ENCODE measurements at places on chromosomes 11 and 22.
A peak's percentile ranks its signal among the peaks of the same experiment; 100 is the strongest.

DNA sequence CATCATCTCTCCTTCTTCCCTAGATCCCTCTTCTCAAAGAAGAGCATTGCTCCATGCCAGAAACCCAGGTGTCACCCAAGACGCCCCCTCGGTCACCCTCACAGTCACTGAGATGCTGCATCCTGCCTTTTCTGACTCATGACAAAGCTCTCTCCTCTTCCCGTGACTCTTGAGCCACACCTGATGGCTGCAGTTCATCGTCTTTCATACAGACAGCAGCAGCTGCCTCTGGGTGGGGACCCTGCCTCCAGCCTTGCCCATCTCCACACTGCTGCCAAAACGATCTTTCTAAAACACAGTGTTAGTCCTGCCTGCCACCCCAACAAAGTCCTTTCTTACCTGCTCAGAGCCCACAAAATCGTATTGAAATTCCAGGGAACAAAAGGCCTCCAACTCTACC is 44.8 kb downstream of the BUD13 start:
- H3K4me1 ChIP-seq, result no peaks in the 10 kb centered on the region
- no peak overlapping the region for H3K27ac ChIP-seq
- no peak for DNase-seq
- no peaks in the 10 kb centered on the region for H3K36me3 ChIP-seq
- no peaks in the 10 kb centered on the region for H3K27me3 ChIP-seq

DNA sequence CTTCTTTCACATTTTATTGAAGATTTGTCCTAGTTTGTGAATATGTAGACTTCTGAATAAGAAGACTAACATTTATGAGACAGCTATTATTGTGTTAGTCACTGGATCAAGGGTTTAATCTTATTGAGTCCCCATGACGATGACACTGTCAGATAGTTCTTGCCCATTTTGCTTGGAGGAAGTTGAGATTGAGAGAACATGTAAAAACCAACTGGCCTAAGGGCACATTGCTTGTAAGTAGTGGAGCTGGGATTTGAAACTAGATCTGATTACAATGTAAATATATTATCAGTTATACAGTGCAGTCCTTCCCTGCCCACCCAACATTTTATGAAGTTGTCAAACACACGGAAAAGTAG is 134.7 kb downstream of the HIPK3 start:
- H3K27me3 ChIP-seq, result no peaks in the 10 kb centered on the region
- no peaks in the 10 kb centered on the region for H3K4me1 ChIP-seq
- no peak overlapping the region for H3K4me3 ChIP-seq
- DNase-seq, result no peak
- no peak overlapping the region for H3K27ac ChIP-seq

DNA sequence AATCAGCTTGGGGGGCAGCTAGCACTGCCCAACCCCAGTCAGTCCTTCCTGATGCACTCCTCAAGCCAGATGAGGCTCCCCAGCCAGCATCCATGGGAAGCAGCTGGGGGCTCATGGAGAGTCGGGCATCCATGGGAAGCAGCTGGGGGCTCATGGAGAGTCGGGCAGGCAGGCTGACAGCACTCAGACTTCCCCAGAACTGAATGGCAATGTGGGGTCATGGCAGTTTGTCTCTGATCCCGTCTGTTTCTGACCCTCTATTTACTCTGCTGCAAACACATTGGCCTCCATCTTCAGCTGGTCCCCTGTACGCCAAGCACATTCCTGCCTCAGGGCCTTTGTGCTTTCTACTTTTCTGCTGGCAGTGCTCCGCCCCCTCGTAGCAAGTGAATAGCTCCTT is 314.8 kb downstream of the NTM start:
- DNase-seq, result no peak
- H3K4me3 ChIP-seq, result no peak overlapping the region
- H3K36me3 ChIP-seq, result no peaks in the 10 kb centered on the region
- H3K27me3 ChIP-seq, result no peaks in the 10 kb centered on the region

DNA sequence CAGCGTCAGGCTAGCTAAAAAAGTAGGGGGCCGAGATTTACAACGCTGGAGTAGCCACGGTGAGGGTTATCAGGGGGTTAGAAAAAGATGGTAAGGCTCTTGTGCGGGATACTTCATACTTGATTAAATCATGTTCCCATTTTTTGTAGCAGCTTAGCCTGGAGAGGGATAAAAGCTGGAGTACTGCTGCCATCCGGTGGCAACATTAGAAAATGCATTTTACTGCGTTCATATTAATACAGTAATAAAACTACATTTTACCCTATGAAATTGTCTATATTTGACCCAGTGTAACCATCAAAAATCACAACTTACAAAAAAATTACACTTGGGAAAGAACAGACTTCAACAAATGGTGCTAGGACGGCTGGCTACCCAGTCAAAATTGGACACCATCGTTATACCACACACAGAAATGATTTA is 17.3 kb downstream of the RPUSD4 start:
- no peaks in the 10 kb centered on the region for H3K27me3 ChIP-seq
- no peak overlapping the region for H3K27ac ChIP-seq
- H3K36me3 ChIP-seq, result no peaks in the 10 kb centered on the region

DNA sequence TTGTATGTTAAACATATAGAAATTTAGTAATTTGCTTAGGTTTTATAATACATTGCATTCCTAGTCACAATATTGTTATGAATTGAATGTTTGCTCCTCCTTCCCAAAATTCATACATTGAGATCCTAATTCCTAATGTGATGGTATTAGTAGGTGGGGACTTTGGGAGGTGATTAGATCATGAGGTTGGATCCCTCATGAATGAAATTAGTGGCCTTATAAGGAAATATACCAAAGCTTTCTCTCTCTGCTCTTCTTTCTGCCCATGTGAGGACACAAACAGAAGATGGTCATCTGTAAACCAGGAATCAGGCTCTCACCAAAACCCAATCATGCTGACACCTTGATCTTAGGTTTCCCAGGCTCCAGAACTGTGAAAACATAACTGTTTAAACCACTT is 41.3 kb upstream of the POU2AF2 start:
- H3K27ac ChIP-seq, result no peak overlapping the region
- H3K27me3 ChIP-seq, result no peaks in the 10 kb centered on the region
- H3K36me3 ChIP-seq, result no peaks in the 10 kb centered on the region

- peak overlapping the region; percentile 99 for H3K4me3 ChIP-seq
- DNase-seq, result peak; percentile 67
- H3K36me3 ChIP-seq, result no peaks in the 10 kb centered on the region
- peak overlapping the region; percentile 79 for H3K27ac ChIP-seq
- H3K4me1 ChIP-seq, result peaks cover 15% of the 10 kb centered on the region
- no peaks in the 10 kb centered on the region for H3K27me3 ChIP-seq
Observed at GRCh38 chr11:118924591-118925585, 838 bp downstream of the BCL9L start.

DNA sequence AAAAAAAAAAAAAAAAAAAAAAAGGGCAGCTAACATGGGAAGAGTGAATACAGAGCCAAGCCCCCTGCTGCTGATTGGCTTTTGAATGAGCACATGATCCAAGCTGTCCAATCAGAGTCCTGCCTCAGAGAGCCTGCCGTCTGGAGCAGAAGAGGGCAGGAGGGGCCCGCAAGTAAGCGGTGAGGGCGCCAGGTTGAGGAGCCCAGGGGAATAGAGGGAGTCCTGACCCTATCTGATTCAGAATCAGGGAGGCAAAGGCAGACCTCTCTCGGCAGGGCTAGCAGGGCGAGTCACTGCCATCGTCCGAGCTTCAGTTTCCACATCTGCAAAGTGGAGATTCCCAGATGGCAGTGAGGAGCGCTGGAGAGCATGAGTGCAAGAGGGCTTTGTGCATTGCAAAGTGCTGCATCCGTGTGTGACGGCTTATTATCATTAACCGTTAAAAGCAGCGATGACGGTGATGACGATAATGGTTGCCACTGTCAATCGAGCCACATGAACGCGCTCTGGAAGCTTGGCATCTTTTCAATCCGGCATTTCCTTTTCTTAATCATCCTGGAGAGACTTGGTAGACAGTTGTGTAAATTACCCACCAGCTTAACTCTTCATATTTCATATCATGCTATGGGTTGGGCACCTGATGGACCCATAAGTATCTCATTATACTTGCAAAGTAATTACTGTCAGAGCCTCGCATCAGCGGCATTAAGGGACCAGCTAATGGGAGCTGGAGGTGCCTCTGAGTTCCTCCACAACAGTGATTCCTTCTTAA is 68.6 kb upstream of the ATXN10 start:
- DNase-seq, result no peak
- no peak overlapping the region for H3K4me3 ChIP-seq
- H3K27ac ChIP-seq, result no peak overlapping the region

DNA sequence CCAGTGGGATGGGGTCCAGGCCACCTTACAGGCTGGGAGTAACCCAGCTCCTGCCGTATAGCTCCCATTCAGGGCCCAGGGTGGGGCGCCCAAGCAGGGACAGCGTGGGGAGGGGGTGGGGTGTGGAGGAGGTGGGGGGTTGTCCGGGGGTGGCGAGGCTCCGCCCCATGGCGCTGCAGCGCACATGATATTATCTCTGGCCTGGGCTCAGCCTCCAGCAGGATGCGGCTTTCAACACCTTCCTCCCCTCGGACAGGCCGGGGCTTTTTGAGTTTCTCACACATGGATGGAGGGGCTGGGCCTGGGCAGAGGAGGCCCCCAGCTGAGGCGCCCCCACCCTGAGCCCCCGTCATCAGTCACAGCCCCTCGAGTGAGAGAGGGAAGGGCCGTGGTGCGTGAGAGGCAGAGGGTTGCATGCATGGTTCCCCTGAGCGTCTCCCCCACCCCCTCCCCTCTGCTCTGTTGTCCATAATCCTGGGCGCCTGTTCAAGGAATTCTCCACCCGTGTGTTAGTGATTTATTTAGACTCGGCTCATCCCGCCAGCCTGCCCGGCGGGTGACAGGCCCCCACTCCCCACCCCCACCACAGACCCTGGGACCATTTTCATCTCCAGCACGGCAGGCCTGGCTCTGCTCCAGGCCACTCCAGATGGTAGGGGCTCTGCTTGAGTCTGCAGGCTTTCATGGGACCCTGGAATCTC is 44.9 kb downstream of the WNT11 start:
- no peaks in the 10 kb centered on the region for H3K36me3 ChIP-seq
- peaks cover 3% of the 10 kb centered on the region for H3K4me1 ChIP-seq
- no peak overlapping the region for H3K4me3 ChIP-seq
- H3K27ac ChIP-seq, result no peak overlapping the region

- no peaks in the 10 kb centered on the region for H3K36me3 ChIP-seq
- no peaks in the 10 kb centered on the region for H3K27me3 ChIP-seq
- no peaks in the 10 kb centered on the region for H3K4me1 ChIP-seq
- H3K4me3 ChIP-seq, result no peak overlapping the region
Observed at GRCh38 chr11:28393348-28393747, 285.2 kb downstream of the METTL15 start.

DNA sequence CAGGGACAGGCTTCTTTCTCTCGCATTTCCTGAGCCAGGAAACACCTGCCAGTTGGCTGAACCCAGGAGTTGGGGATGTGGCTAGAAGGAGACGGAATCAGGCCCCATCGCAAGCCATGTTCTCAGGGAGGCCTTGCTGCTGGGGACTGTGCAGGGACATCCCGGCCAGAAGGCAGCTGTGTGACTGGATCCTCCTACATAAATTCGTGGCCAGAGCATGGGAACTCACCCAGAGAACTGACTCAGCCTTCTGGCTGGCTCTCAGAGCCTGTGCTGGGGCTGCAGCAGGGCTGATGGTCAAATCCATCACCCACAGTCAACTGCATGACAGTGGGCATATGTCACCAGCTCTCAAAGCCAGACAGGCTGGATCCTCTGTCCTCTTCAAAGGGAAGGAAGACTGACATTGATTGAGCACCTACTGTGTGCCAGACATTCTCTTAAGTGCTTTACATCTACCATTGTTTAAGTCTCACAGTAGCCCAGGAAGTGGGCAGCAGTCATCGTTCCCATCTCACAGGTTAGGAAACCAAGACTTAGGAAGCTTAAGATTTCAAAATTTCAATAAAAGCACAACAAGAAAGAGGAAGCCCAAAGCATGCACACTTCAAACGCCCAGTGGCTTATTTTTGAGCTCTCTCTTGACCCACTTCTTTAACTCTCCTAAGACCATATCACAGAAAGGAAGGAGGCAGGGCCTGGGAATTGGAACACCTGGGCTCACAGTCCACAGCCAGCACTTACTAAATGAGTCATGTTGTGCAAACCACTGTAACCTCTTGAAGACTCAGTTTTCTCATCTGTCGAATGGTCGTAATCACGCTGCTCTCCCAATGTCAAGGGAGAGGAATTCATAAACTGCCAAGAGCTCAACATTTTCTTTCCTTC is 30.9 kb upstream of the CACNG2 start:
- no peaks in the 10 kb centered on the region for H3K4me1 ChIP-seq
- no peak overlapping the region for H3K4me3 ChIP-seq
- no peaks in the 10 kb centered on the region for H3K27me3 ChIP-seq
- no peak for DNase-seq
- H3K36me3 ChIP-seq, result no peaks in the 10 kb centered on the region

- no peaks in the 10 kb centered on the region for H3K4me1 ChIP-seq
- H3K27me3 ChIP-seq, result no peaks in the 10 kb centered on the region
- H3K36me3 ChIP-seq, result no peaks in the 10 kb centered on the region
- H3K27ac ChIP-seq, result no peak overlapping the region
- no peak for DNase-seq
- no peak overlapping the region for H3K4me3 ChIP-seq
Observed at GRCh38 chr11:91435694-91436395, 788.8 kb upstream of the FAT3 start.

DNA sequence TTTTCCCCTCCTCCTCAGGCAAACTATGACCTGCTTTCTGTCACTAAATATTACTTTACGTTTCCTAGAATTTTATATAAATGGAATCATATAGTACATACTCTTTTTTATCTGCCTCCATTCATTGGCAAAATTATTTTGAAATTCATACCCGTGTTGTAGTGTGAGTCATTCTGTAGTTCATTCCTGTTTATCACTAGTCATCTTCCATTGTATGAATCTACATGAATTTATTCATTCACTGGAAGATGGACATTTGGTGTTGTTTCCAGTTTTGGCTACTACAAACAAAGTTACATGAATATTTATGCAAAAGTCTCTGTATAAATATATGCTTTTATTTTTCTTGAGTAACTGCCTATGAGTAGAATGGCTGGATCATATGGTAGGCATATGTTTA is 60.7 kb upstream of the OPCML start:
- no peaks in the 10 kb centered on the region for H3K36me3 ChIP-seq
- H3K27ac ChIP-seq, result no peak overlapping the region
- no peaks in the 10 kb centered on the region for H3K4me1 ChIP-seq

- H3K27ac ChIP-seq, result no peak overlapping the region
- DNase-seq, result no peak
- no peak overlapping the region for H3K4me3 ChIP-seq
Observed at GRCh38 chr22:48834404-48834803, 993.3 kb downstream of the BRD1 start.

DNA sequence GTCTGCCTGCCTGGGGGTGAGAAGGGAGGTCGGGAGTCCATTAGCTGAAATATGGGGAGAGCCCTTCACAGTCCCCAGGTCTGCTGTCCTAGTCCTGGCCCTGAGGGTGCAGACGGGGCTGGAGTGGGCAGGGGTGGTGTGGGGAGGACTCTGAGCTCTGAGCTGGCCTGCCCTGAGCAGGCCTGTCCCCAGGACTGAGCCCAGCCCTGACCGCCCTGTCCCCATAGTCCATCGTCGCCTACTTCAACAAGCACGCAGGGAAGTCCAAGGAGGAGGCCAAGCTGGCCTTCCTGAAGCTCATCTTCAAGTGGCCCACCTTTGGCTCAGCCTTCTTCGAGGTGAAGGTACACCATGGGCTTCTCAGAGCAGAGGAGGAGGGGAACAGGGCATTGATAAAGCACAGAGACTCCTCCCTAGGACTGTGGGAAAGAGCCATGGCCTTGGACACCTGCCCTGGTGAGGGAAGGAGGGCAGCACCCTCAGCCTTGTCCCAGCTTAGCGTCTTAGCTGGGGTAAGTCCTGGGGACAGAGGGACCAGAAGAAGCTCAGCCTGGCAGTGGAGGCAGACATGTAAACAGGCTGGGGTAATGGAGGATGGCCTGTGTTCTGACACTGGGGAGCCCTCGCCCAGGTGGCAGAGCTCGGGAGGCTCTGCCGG is 83.7 kb downstream of the MYO7A start:
- H3K36me3 ChIP-seq, result no peaks in the 10 kb centered on the region
- H3K4me3 ChIP-seq, result no peak overlapping the region
- no peak for DNase-seq
- no peaks in the 10 kb centered on the region for H3K4me1 ChIP-seq
- H3K27ac ChIP-seq, result no peak overlapping the region
- no peaks in the 10 kb centered on the region for H3K27me3 ChIP-seq
